ENCODE measurements at places on chromosomes 4 and X. TPM values are rescaled to one million over a fixed set of nuclear protein-coding genes. Genes with fewer than 3 reads are reported as not detected.

GRCh38 chr4:165563851-165564250, 185.0 kb downstream of the CPE start:
- H3K4me1 ChIP-seq: no peaks in the 10 kb centered on the region
- H3K36me3 ChIP-seq: peaks cover 4% of the 10 kb centered on the region
- no peak for DNase-seq

- no peaks in the 10 kb centered on the region for H3K27me3 ChIP-seq
- H3K4me3 ChIP-seq: no peak overlapping the region
- no peak for DNase-seq
- no peaks in the 10 kb centered on the region for H3K36me3 ChIP-seq
- peaks cover 5% of the 10 kb centered on the region for H3K4me1 ChIP-seq
Measured at GRCh38 chr4:111450867-111451266, 694.4 kb upstream of the FAM241A start.

- H3K4me1 ChIP-seq: peaks cover 9% of the 10 kb centered on the region
- H3K27me3 ChIP-seq: no peaks in the 10 kb centered on the region
Measured at GRCh38 chr4:27024805-27025204, 164.2 kb downstream of the STIM2 start.

GRCh38 chrX:153766871-153767673, 3.0 kb downstream of the PLXNB3 start:
- no peaks in the 10 kb centered on the region for H3K36me3 ChIP-seq
- no peak for DNase-seq
- no peaks in the 10 kb centered on the region for H3K27me3 ChIP-seq
- no peak overlapping the region for H3K4me3 ChIP-seq
- H3K27ac ChIP-seq: no peak overlapping the region

GRCh38 chrX:71627588-71628404, 9.5 kb upstream of the CXCR3 start:
- no peak overlapping the region for H3K27ac ChIP-seq
- no peaks in the 10 kb centered on the region for H3K4me1 ChIP-seq
- no peak for DNase-seq
- H3K4me3 ChIP-seq: no peak overlapping the region
- no peaks in the 10 kb centered on the region for H3K27me3 ChIP-seq

DNA sequence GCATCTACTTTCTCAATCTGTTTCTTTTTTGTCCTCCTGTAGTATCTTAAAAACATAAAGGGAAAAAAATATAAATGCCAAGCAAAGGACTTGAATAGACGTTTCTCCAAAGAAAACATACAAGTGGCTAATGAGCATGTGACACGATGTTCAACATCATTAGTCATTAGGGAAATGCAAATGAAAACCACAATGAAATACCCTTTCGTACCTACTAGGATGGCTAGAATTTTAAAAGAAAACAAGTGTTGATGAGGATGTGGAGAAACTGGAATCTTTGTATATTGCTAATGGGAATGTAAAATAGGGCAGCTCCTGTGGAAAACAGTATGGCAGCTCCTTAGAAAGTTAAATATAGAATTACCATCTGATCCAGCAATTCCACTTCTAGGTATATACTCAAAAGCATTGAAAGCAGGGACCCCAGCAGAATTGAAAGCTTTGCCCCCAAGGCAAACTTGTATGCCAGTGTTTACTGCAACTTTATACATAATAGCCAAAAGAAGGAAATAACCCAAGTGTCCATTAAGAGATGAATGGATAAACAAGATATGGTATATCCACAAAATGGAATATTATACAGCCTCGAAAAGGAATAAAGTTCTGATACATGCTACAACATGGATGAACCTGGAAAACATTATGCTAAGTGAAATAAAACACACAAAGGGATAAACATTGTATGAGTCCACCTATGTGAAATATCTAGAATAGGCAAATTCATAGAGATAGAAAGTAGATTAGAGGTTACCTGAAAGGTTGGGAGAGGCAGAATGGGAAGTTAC, 138.3 kb downstream of the SH3KBP1 start:
- H3K4me3 ChIP-seq: no peak overlapping the region
- no peak overlapping the region for H3K27ac ChIP-seq
- H3K27me3 ChIP-seq: no peaks in the 10 kb centered on the region
- no peak for DNase-seq

The AFM gene
- total RNA-seq: not detected

The TMEM31 gene
- 0.27 TPM for total RNA-seq

The SHISA3 gene
- 5.7 TPM for total RNA-seq

The ZGRF1 gene
- total RNA-seq: 46.6 TPM

The MAML3 gene
- 7.9 TPM for total RNA-seq

All from WTC11 (cell line).